ENCODE measurements at places on chromosomes 6 and 20.

- DNase-seq: no peak
Measured at GRCh38 chr20:13042458-13042794, 33.7 kb downstream of the SPTLC3 start.

GRCh38 chr6:13485303-13485702 lies 2.1 kb downstream of the GFOD1 start:
- no peak for DNase-seq

- DNase-seq: no peak
Measured at GRCh38 chr6:71900642-71901041, 14.3 kb downstream of the RIMS1 start.

GRCh38 chr6:118485601-118486550 lies 62.2 kb upstream of the PLN start:
- no peak for DNase-seq

GRCh38 chr20:15342991-15343523 lies 1005.6 kb upstream of the FLRT3 start:
- DNase-seq: no peak

DNA sequence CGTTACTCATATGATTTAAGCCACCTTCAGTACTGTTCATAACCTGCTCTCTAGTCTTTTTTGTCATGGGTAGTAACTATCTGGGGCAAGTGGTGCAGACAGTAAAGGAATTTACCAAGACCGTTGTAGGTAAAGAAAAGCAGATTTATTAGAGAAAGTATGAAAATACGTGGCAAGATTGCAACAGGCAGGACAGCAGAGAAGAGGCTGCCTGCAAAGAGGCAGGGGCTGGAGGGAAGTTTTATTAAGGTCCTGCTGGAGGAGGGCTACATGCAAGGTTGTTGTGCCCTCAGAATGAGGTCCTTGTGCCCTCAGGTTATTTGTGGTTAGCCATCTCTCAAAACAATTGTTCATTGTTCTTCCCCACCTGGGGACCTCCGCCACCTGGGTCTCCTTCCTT lies 444.3 kb downstream of the BCKDHB start:
- DNase-seq: no peak

GRCh38 chr20:37999526-38000263 lies 33.6 kb downstream of the TTI1 start:
- DNase-seq: no peak

DNA sequence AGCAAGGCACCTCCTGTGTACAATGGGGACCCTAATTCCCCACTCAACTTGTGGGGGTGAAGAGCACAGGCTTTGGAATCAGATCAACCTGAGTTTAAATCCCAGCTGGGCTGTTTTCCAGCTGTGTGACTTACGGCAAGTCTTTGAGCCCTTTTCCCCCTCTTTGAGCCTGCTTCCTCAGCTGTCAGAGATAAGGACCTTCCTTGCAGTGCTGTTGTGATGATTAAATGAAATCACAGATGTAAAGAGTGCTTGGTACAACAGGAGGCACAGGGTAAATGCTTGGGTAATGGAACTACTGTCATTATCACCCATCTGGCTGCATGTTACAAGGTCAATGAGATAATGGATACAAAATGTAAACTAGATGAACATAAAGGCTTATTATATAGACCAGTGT lies 3.2 kb downstream of the SNX21 start:
- DNase-seq: no peak

- no peak for DNase-seq
Measured at GRCh38 chr6:36133148-36133547, 2.8 kb downstream of the MAPK13 start.

GRCh38 chr6:20279608-20280287 lies 67.5 kb upstream of the MBOAT1 start:
- peak; percentile 25 for DNase-seq

DNA sequence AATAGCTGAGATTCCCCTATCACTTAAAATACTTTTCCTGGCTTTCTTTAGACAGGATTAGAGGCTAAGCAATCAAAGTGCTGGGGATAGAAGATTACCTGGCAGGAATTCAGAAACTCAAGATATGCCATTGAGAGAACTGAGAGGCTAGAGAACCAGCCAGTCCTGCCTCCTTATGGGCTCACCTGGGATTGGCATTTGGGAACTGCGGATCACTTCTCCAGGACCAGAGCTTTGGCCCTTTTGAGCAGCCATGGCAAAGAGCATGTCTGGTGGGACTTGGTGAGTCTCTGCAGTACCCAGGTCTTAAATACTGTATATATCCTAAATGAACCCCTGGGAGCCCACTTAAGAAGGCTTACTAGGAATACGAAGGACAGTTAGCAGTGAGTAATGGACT lies 399.1 kb downstream of the BTBD3 start:
- no peak for DNase-seq

DNA sequence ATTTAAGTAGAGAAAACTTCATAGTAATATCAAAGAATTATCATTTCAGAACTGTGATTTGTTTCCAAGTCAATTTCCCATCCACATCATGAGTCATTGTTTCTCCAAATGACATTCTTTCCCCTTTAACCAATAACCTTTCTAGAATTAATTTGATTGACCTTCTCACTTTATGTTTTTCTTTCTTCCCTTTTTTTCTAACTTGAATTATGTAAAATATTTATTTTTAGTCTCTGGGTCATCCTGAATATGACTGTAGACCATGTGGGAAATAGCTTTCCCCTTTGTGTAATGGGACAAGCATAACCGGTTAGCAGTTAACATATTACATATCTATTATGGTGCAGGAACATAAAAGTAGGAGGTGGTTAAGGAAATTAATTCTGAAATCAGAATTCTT lies 291.1 kb downstream of the GJA1 start:
- DNase-seq: no peak

DNA sequence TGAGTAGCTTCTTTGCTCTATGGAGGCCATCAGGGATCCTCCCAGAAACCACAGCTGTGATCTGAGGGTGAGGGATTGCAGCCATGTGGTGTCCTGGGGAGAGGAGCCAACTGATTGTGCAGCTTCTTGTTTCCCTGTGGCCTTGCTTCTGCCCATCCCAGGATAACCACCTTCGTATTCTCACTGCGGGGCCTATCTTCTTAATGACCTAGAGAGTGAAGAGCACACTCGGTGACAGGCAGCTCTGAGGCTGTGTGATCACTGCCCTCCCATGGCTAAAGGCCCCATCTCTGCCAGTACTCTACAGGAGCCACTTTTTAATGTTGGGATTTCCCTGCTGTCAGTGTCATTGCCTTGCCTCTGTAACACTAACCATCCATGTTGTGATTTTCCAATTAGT lies 5.3 kb upstream of the RAET1L start:
- DNase-seq: no peak

- DNase-seq: peak; percentile 80
Measured at GRCh38 chr6:75855052-75855451, 106.0 kb downstream of the MYO6 start.

DNA sequence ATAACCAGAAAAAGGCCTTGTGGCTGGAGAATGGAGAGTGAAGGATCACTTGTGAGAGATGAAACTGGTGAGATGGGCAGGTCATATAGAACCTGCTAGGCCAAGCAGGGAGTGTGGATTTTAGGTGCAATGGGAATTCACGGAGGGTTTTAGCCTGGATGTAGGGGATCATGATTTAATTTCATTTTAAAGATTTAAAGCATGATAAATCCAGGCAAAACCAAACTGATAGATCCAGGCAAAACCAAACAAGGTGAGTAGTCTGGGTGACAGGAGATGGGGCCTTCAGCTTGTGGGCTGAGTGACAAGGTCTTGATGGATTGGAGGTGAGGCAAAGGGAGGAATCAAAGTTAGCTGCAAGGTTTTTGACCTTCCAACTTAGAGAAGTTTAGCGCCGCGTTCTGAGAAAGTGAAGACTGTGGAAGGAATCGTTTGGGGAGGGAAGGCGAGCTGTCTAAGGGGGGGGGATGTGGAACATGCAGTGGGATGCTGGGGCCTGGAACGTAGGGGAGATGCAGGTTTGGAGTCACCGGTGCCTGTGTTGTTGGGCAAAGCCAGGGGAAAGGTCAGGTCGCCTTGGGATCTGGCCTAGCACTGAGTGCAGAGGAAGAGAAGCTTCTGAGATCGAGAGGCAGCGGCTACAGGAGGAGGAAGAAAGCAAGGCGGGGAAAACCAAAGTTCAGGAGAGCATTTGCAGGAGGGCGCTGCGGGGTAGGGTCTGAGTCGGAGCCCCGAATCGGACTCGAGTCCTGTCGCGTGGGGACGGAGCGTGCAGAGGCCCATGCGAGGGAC lies 1.3 kb upstream of the PLCG1 start:
- DNase-seq: peak; percentile 21

GRCh38 chr6:795046-795685 lies 102.2 kb upstream of the EXOC2 start:
- no peak for DNase-seq

DNA sequence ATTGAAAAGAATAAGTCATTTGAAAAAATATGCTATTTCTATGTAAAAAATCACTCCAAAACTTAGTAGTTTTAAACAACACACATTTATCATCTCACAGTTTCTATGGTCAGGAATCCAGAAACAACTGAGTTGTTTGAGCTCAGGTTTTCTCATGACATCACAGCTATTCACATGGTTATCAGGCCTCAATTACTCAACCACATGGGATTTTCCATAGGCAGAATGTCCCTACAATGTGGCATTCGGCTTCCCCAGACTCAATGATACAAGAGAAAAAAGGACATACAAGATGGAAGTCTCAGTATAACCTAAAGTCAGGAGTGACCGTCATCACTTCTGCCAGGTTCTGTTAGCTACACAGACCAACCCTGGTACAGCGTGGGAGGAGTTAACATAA lies 3.4 kb upstream of the SLC35D3 start:
- DNase-seq: no peak

GRCh38 chr6:162260027-162260426 lies 467.5 kb downstream of the PRKN start:
- DNase-seq: no peak

DNA sequence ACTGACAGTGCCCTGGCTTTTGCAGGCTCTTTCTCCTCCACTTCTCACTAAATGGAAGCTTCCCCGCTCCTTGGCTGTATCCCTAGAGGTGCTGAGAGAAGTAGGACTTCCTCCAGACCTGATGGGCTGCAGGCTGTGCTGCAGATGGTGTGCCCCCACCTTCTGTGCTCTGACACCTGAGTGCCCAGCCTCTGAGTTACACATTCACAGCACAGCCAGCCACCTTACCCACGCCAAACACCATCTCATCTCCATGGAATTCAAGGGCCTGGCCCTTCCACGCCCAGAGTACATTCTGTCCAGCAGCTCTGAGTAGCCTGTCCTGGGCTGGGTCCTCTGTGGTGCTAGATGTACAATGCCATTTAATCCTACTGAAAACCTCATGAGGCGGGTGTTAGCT lies 5.3 kb downstream of the SFTA2 start:
- peak; percentile 43 for DNase-seq

DNA sequence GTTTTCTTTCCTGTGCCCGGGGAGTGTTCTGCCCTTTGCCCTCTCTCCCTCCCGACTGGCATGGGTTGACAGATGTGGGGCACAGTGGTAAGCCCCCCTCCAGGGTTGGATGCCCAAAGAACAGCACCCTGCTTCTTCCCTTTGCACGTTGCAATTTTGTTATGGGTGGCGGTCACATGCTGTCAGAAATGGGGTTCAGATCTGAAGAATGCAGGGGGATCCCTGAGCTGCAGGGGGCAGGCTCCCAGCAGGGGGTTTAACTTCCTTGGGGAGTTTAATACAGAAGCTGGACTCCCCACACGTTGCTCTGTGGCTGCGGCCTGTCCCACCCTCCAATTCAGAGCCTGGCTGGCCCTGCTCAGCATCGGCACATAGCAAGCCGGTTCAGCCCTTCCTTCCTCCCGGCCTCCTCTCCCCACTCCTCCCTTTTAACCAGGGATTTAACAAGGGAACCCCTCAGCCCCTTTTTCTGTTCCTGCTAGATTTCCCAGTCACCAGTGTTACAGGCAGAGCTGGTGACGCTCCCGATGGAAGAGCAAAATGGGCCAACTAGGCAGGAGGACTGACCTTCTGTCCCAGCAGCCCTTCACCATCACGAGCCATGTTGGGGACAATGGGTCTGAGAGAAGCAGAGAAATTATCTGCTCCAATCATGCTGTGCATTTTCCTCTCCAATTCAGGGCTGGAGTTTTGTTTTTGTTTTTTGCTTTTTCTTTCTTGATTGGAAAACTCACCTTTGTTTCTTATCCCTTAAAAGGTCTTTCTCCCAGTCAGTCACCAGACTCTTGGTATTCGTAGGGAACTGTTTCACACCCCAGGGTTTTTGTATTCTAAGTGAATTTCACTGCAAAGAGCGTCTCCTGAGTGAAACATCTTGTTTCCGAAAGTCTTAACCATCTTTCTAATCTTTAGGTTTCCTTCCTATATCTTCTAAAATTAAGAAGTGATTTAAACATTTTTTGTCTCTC lies 6.8 kb downstream of the FOXF2 start:
- DNase-seq: no peak

DNA sequence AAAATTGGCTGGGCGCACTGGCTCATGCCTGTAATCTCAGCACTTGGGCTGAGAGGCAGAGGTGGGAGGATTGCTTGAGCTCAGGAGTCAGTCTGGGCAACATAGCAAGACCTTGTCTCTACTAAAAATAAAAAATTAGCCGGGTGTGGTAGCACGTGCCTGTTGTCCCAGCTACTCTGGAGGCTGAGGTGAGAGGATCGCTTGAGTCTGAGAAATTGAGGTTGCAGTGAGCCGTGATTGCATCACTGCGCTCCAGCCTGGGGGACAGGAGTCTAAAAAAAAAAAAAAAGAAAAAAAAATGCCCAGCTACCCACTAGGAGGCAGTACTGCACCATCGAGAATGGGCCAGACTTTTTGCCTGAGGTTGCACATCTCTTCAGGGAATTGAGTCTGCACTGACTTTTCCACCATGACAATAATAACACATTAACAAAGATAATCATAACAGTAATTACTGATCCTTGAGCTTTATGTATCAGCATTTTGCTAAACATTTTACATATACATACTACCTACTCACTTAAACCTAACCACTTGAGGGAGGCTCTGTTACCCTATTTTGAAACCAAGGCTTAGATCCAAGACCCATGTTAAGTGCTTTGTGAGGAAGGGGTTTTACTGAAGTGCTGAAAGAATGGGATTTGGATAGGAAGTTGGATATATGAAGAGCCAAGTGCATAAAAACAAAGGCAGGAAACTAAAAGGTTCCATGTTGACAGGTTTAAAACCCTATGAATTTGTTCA lies 21.0 kb downstream of the SRSF3 start:
- peak; percentile 68 for DNase-seq

DNA sequence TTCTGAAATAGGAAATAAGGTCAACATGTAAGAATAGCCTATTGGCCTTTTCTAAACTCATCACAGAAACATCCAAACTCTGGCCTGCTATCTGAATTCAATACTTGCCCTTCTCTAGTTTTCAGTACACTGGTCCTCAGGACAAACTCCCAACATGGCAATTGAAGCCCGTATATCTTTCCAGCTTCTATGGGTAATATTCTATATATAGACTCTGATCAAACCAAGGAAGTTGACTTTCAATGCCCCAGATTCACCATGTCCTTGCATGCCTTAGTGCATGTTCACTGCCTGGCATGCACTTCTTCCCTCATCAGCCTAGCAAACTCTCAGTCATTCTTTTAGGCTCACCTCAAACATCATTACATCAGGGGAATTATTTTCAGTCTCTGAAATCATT lies 73.2 kb downstream of the RSPO3 start:
- DNase-seq: peak; percentile 23
